ENCODE measurements at places on chromosomes 11 and 22. TPM values are rescaled to one million over a fixed set of nuclear protein-coding genes. Genes with fewer than 3 reads are reported as not detected.
A peak's percentile ranks its signal among the peaks of the same experiment; 100 is the strongest.

The OR4X2 gene
- polyA plus RNA-seq = not detected

The PDE2A gene
- polyA plus RNA-seq = 7.1 TPM

The TSPAN18 gene
- 5.2 TPM for polyA plus RNA-seq

The OR52E1 gene
- not detected for polyA plus RNA-seq

The ROM1 gene
- polyA plus RNA-seq = 0.86 TPM

GRCh38 chr11:12684816-12685215 lies 10.6 kb downstream of the TEAD1 start:
- no peak for DNase-seq

- DNase-seq = peak; percentile 60
These were observed 1.0 kb downstream of the SUN2 start for GRCh38 chr22:38754751-38755154.

GRCh38 chr11:69696749-69697468 lies 6.9 kb downstream of the FGF19 start:
- no peak for DNase-seq

GRCh38 chr11:14362611-14363010 lies 3.6 kb upstream of the RRAS2 start:
- no peak for DNase-seq

GRCh38 chr22:25976356-25976755 lies 192.9 kb upstream of the SEZ6L start:
- no peak for DNase-seq

DNA sequence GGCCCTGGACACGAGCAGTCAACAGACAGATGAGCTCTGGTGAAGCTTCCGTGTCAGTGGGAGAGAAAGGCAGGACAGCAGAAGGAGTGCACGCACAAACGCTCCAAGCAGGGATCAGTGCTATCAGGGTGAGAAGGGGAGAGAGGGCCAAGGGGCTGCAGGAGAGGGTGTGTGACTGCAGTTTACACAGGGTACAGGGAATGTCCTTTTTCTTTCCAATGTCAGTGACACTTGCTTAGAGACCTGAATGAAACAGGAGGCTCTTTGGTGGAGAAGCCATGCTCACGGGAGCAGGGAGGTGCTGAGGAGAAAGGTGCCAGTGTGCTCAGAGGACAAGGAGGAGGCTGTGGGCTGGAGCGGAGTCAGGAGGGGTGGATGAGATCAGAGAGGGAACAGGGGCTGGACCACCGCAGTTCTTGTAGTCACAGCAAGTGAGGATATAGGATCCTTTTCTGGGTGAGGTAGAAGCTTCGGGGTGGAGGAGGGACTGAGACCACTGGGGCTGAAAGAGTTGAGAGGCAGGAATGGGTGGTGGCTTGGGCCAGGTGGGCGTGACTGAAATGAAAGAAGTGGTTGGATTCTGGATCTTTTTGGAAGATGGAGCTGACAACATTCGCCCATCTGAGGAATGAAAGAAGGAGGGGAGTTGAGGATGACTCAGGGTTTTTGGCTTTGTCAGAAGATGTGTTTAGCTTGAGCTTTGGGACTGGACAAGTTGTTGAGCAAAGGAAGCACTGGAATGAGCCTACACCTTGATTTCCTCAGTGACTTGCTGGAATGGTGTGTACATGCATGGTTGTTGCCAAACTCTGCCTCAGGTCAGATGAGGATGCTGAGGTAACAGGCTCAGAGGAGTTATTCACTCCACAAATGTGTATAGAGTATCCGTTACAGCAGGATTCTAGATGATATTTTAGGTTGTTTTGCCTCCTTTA lies 87.9 kb downstream of the ADAMTS15 start:
- no peak for DNase-seq

Measured in H1 (cell line).